Right forelimb (tissue), 1 donor: ENCODE measurements at places on chromosomes 1 and 21.

DNA sequence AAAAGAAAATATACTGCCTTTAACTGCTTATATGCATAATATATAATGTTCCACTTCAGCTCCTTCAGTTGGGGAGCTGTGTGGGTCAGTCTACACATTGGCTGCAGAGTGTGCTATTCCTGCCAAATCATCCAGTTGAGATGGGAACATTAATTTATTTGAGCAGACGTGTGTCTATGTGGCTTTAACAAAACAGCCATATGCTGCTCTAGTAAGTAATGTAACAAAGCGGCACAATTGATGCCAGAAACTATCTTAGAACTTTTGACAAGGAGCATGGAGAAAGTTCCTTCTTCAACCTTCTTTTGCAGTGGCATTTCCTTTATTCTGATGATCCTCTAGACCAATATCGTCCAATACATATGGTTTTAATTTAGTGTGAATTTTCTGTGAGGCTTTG lies 285.9 kb upstream of the C1orf87 start:
- DNase-seq: no peak

DNA sequence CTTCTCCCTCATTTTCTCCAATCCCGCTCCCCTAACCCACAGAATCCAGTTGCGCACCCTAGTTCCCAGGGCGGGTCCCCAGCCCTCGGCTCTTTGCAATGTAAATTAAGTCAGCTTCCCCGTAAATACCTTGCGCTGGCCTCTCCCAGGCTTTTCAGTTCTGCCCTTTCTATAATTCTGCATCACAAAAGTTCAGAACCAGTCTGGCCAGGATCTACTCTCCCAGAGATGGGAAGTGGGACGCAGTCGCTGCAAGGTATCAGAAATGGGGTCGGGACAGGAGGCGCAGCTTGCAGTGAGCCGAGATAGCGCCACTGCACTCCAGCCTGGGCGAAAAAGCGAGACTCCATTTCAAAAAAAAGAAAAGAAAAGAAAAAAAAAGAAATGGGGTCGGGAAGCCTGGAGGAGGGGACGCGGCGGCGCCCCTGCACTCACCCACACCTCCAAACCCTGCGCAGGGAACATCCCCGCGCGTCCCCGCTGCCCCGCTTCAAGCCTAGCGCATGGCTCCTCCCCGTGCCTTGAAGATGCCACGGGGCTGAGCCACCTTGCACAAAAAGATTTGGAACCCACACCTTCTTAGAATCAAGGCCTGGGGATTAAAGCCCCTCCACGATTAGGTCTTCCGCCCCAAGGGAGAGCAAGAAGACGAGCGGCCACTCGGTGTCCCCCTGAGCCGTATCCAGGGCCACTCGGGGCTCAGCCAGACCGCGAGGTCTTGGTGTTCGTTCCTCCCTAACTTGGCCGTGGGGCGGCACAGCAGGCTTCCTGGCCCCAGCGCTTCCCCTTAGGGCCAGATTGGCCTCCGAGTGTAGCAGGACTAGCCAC lies 27.2 kb upstream of the ITLN2 start:
- no peak for DNase-seq

DNA sequence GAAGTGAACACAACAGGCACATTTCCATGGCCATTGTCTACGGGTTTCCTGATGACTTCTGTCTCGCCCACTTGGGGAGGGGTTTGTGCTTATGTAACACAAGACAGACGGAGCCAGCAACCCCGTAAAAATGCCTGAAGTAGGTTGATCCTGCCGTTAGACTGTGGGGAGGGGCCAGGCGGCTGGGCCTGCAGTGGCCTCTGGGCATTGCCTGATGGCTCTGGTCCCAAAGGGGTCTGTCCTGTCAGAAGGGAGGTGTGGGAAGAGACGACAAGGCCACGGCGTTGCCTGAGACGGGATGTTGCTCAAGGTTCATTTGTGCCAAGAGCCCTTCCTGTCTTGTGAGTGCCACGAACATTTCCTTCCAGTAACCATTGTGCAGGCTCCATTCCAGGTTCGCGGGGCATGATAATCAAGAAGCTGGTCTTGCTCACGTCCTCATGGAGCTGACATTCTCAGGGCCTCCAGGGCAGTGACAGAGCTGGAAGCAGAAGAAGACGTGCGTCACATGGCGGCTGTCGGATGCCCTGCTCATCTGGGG lies 44.7 kb downstream of the ABCG1 start:
- no peak for DNase-seq

- DNase-seq: no peak
Measured at GRCh38 chr1:165895451-165895871, 68.0 kb downstream of the UCK2 start.

- DNase-seq: no peak
Measured at GRCh38 chr1:94543893-94544635, 2.5 kb upstream of the F3 start.

DNA sequence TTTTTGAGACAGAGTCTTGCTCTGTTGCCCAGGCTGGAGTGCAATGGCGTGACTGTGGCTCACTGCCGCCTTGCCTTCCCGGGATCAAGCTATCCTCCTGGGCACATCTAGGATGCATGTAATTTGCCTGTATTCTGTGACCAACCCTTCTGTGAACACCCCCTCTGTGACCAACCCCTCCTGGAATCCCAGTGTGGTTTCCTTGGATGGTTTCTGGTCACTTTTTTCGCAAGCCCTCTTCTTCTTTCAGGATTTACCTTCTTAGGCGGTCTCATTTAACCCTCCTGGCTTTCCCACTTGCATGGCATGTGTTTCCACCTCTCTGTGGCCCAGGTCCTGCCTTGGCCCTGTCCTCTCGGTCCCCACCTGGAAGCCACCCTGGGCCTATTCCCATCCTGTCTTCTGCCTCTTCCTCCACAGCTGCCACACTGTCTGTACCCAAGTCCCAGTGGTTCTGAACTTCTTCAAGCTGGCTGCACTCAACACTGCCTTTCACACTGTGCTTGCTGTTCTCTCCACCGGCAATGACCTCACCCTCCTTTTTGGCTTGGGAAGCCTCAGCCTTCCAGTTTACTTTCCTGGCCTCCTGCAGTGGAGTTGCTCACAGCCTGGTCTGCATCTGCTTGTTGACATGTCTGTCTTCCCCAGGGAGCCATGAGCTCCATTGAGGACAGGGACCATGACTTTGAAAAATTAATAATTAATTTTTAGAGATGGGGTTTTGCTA lies 57.0 kb downstream of the DISC1 start:
- DNase-seq: no peak

DNA sequence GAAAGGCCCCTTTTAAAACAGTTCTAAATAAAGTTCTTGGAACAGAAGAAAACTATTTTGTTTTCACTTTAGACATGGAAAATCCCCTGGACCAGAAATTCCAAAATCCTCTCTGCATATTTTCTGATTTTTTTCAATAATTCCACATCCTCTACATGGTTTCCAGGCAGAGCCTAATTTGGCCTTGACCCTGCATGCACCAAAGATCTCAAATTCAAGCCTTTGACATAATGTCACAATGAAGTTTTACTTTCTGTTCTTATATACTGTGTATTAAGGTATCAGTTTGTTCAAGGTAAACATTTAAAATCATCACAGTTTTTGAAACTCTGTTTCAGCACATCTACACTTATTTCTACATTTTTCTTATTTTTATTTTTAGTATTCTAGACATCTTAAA lies 12.2 kb upstream of the NPL start:
- DNase-seq: no peak

GRCh38 chr1:206663832-206664652 lies 20.7 kb upstream of the MAPKAPK2 start:
- DNase-seq: peak; percentile 84

GRCh38 chr21:18893406-18893805 lies 489.8 kb upstream of the TMPRSS15 start:
- no peak for DNase-seq

GRCh38 chr1:212635141-212635631 lies 26.6 kb downstream of the ATF3 start:
- DNase-seq: peak; percentile 58
